ENCODE measurements at places on chromosomes 13 and 19.

DNA sequence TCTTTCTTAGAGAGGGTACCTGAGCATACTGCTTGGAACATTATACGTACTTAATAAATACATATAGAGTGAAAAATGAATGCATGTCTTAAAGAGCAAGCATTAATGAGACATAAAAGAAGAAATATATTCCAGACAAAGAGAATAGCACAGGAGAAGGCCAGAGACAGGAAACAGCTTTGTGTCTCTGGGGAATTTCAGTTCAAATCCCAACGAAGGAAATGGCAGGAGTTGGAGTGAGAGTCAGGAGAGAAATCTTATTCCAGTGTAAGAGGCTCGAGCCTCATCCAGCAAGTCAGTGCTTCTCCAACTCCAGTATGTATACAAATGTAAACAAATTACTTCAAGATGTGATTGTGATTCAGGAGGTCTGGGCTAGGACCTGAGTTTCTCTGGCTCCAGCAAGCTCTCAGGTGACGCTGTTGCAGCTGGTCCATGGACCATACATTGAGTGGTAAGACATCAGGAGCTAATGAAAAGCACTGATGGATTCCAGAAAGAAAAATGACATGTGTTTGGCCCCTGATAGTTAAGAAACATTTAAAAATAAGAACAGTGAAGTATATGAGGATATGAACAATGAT lies 108.2 kb downstream of the RAP2A start:
- DNase-seq, result no peak

GRCh38 chr19:45324349-45324907 lies 1.8 kb upstream of the CKM start:
- DNase-seq, result no peak

DNA sequence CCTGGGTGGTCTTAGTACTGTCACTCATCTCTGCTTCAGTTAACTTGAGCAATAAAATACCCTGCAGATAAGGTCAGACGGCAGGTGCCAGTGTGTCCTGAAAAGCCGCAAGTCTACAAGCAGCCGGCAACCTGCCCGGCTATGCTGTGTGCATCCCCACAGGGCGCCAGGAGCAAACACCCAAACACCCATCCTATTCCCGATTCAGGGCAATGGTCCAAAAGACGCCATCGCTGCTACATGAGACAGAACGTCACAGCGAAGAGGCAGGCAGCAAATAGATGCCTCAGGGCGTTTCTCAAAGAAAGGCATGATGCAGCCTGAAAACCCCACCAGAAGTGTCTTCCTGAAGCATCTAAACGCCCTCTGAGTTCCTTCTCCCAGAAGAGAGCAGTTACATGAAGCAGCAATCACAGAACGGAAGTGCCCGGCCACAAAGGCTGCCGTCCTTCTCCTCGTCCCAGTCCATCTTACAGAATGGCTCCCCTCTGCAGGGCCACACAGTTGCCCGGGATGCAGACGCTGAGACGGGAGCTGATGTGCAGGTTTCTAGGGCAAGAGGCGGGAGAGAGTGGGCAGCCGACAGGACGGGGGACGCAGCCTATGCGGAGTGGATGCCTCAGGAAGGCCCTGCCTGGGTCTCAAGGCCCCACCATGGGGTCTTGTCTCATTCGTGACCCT lies 35.1 kb downstream of the RASA3 start:
- DNase-seq, result peak; percentile 75

DNA sequence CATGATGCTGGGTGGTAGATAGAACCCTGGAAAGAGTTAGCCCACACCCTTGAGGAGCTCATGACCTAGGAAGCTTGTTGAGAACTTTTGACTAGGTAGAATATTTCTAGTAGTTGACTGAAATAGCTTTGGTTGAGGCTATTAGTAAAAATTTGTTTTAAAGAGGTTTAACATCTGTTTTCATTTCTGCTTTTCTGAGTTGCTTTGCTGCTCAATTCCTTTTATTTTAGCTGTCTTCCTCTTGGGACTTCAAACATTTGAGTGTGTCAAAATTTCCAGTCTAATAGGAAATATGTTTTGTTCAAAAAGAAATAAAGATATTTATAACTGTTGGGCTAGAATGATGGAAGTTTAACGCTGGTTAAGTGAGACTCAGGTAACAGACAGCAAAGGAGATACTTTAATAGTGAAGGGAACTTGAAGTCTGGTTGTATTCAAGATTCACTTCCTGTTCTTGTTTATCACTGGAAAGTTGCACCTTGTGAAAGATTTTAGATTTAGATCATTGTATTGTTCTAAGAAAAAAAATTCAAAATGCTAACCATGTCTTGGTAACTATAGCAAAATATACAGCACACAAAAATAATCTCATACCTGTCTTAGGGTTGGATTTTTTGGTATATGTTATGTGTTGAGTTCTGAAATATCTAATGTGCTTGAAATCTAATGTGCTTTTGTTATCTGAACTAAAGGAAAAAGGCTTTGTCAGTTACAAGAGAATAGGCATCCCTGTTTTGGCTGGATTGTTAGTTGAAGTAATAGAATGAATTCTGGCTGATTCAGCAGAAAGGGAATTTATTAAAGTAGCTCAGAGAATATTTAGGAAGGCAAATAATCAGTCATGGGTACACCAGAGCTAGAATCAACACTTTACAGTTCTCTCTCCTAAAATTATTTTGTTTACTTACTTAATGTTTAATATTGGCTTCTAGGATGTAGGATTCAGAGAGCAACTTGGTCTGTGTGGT lies 24.4 kb upstream of the GPR18 start:
- no peak for DNase-seq

GRCh38 chr13:80083081-80083852 lies 257.7 kb downstream of the SPRY2 start:
- no peak for DNase-seq

DNA sequence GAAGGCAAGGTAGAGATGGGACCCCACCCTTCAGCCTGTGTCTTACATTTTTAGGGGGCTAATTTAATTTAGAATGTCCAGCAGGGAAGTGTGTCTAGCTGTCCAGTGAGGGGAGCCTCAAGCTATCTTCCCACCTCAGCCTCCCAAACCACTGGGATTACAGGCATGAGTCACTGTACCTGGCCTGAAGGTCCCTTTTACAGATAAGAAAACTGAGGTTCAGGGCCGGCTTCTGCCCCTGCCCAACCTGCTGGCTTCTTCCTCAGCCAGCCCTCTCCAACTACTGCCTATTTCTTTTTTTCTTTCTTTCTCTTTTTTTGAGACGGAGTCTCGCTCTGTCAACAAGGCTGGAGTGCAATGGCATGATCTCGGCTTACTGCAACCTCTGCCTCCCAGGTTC lies 19.4 kb upstream of the HOMER3 start:
- DNase-seq, result no peak

DNA sequence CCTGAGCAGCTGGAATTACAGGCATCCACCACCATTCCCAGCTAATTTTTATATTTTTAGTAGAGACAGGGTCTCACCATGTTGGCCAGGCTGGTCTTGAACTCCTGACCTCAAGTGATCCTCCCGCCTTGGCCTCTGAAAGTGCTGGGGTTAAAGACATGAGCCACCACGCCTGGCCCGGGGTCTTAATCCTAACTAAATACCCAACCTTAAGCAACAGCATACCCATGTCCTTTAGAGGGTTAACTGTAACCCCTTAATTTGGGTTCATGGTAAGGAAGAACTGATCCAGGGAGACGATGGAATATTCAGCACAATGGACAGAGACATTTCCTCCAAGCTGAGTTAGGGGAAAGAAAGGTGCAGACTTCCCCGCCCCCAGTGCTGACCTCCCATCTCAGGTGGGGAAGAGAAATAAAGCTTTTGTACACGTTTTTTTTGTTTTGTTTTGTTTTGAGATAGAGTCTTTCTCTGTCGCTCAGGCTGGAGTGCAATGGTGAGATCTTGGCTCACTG lies 8.7 kb upstream of the GALP start:
- no peak for DNase-seq

DNA sequence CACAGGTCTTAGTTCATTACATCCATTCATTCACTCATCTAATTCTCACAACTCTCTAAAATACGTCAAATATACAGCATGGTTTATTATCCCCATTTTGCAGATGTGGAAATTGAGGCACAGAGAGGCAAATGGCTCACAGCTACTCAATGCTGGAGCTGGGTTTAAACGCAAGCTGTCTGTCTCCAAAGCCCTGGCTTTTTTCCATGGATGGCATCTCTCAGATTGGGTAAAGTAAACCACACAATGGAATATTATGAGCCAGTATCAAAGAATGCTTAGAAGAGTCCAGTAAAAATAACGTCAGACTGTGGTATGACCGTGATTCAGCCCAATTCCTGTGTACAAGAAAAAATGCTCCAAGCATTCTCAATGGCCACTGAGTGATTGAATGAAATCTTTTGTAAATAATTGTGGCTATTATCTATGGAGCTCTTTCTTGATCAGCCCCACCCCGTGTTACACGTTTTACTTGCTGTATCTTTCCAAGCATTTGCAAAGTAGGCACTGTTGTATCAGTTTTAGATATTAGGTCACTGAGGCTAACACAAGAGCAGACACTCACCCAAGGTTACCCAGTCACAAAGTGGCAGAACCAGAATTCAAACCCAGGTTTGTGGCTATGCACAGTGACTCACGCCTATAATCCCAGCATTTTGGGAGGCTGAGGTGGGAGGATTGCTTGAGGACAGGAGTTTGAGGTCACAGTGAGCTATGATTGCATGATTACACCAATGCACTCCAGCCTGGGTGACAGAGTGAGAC lies 5.5 kb upstream of the ACP7 start:
- DNase-seq, result no peak

DNA sequence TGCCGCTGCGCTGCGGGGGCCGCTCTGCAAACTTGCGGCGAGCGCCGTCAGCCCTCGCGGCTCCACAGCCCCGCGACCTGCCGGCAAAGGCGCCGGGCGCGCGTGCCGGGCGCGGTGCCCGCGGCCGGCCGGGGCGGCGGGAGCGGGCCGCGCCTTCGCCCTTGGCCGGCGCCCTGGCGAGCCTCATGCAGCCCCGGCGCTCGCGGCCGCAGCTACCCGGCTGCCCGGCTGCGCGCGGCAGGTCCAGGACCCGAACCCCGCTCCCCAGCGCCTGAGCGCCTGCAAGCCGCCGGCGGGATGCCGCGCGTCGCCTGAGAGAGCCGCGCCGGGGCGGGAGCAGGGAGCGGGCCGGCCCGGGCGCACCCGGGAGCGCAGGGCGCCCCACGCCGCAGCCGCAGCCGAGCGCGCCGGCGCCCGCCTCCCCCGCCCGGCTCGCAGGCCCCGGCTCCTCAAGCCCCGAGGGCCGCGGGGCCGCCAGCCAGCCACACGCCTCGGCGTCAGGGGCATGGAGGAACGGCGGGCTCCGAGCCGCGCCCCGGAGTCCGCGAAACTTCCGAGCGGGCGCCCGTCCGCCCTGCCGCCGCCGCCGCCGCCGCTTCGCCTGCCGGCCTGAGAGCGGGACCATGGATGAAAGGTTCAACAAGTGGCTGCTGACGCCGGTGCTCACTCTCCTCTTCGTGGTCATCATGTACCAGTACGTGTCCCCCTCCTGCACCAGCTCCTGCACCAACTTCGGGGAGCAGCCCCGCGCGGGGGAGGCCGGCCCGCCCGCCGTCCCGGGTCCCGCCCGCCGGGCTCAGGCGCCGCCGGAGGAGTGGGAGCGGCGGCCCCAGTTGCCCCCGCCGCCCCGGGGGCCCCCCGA lies 564 bp downstream of the HS6ST3 start:
- DNase-seq, result no peak

- no peak for DNase-seq
Observed at GRCh38 chr19:51123802-51124201, 904 bp upstream of the SIGLEC9 start.

DNA sequence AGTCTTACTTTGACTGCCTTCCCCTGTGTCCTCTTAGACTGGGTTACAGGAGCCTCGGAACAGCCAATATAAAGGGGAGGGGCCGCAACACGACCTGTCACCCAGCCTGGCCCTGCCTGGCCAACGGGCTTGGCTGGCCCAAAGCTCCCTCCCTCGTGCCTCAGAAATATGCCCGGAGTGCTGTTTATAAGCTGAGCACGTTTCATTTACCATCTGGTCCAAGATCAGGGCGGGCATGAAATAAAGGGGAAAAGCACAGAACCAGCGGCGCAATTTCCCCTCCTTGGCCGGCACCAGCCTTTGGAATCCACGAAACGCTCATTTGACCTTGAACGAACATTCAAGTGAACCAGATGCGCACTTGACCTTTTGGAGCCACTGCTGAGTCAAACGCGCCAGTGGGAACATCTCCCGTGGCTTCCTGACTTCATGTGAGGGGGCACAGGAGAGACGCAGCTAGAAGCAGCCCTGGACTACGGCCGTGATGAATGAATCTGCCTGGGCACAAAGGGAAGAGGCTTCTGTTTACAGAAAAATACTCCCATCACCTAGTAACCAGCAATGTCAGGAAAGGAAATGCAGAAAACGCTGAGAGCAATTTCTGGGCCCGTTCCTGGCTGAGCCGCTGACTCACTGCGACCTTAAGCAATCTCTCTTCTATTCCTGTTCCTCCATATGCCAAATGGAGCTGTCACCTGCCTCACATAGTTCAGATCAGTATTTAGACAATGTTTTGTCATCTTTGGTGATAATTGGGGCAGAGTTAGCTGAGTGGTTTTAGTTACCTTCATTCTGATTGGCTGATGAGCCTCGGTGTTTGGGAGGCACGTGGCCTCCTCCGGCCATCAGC lies 53.3 kb downstream of the RFX2 start:
- peak; percentile 92 for DNase-seq

DNA sequence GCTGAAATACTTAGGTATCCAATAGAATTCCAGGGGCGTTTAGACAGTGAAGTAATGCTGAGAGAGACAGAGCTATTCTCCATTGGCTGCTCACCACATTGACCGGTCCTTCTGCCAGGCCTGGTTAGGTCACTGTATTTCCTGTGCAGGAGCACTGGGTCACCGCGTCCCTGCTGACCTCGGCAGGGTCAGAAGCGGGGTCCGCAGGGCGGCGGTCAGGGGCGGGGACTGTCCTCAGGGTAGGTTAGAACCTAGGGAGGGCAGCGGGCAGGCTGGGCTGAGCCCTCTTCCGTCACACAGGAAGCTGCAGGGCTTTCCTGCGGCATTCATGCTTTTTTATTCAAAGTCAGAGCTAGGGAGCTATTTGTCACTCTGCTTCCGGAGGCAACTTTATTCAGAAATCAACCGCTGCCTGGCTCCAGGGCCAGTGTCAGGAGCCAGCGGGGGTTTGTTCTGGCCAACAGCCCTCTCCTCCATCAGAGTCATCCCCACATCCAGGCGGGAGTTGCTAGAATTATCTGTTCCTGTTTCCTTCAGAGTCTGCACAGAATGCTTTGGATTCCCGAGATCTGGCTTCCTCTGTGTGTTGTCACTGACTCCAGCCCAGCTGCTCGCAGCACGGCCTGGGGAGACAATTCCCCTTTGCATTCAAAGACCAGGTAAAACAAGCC lies 81.2 kb upstream of the WASF3 start:
- no peak for DNase-seq
